CD8-positive, alpha-beta memory T cell (primary cell): ENCODE measurements at places on chromosomes 13 and 19.

GRCh38 chr13:51663973-51664957 is 80.0 kb downstream of the WDFY2 start:
- no peak for DNase-seq

DNA sequence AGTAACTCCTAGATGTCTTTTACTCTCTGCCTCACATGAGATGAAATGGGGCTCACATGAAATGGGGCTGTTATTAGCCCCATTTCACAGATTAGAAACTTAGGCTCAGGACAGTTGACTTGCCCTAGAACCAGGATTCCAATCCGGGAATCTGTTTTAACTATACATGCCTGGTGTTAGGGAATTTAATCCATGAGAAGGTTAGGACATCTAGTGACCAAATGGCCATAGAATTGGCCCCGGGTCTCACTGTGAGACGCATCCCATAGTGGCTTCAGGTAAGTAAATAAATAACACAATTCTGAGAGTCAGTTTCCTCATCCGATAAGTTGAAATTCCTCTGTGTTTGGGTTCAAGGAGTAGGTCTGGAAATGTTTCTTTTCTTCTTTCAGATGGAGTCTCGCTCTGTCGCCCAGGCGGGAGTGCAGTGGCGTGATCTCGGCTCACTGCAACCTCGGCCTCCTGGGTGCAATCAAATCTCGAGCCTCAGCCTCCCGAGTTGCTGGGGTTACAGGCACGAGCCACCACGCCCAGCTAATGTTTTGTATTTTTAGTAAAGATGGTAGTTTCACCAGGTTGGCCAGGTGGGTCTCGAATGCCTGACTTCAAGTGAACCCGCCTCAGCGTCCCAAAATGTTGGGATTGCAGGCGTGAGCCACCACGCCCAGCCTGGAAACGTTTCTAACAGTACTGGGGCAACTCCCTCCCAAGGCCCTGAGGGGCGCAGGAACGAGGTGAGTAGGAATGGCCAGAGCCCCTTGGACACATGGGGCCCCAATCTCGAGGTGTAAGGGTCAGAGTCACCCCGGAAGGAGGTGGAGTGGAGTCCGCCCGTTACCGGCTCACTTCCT is 1.2 kb upstream of the ZNF574 start:
- no peak for DNase-seq

GRCh38 chr13:34452831-34453230 is 489.2 kb upstream of the NBEA start:
- DNase-seq: no peak

DNA sequence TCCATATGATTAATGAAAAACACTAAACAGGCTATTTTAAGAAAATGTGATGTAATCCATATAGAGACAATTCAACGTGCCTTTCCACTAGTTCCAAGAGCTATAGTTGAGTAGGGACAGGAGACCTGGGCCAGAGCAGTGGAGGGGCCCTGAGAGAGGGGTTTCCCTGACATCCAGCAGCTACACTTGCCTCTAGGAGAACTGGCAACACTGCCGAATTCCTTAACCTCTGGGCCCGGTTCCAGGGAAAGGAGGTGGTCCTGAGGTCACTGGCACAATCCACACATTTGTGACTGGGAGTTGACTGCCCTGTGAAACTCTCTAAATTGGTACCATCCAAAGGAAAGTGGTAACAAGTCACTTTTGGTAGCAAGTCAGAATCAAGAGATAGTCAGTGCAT is 264.4 kb downstream of the DCLK1 start:
- DNase-seq: no peak

- DNase-seq: no peak
Observed at GRCh38 chr13:65613004-65613403, 1617.1 kb downstream of the PCDH9 start.

DNA sequence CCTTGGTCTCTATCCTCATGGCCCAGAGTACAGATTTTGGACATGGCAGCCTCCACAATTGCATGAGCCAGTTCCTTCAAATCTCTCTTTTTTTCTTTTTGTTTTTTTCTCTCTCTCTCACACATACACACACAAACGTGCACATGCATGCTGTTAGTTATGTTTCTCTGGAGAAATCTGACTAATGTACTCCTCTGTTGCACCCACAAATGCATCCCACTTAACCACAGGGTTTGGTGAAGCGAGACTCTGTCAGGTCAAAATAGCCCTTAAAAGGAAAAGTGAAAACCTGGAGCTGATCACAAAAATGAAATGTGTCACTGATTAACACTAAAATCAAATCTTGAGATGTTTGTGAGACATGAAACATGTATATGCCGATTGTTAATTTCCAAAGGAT is 374.6 kb upstream of the ARGLU1 start:
- DNase-seq: no peak

- no peak for DNase-seq
Observed at GRCh38 chr19:53462861-53463260, 4.7 kb upstream of the ZNF813 start.

GRCh38 chr13:111604097-111604496 is 283.7 kb downstream of the TEX29 start:
- no peak for DNase-seq
